Thoracic aorta (tissue), 2 donors: ENCODE measurements at places on chromosomes 6 and 20. TPM values are rescaled to one million over a fixed set of nuclear protein-coding genes. Genes with fewer than 3 reads are reported as not detected.

- H3K4me1 ChIP-seq, result no peaks in the 10 kb centered on the region
- H3K27me3 ChIP-seq, result no peaks in the 10 kb centered on the region
- H3K27ac ChIP-seq, result no peak overlapping the region
- H3K4me3 ChIP-seq, result no peak overlapping the region
- H3K36me3 ChIP-seq, result no peaks in the 10 kb centered on the region
- no peak for DNase-seq
Observed at GRCh38 chr20:22353586-22353985, 230.8 kb downstream of the FOXA2 start.

GRCh38 chr20:55173601-55174000 lies 698.2 kb downstream of the DOK5 start:
- no peak overlapping the region for H3K27ac ChIP-seq
- no peaks in the 10 kb centered on the region for H3K4me1 ChIP-seq
- H3K27me3 ChIP-seq, result no peaks in the 10 kb centered on the region
- no peak for DNase-seq
- no peak overlapping the region for H3K4me3 ChIP-seq

GMPR gene
- total RNA-seq, result 17.0 TPM

MDFI gene
- total RNA-seq, result 5.1 TPM

RIPPLY2 gene
- total RNA-seq, result not detected

WFDC2 gene
- not detected for total RNA-seq
